DND-41 (cell line): ENCODE measurements at places on chromosomes 4 and X.

GRCh38 chrX:7941390-7942042, 14.3 kb upstream of the PNPLA4 start:
- DNase-seq, result peak; percentile 21

GRCh38 chrX:112851161-112851779, 10.6 kb upstream of the AMOT start:
- DNase-seq, result peak; percentile 4

DNA sequence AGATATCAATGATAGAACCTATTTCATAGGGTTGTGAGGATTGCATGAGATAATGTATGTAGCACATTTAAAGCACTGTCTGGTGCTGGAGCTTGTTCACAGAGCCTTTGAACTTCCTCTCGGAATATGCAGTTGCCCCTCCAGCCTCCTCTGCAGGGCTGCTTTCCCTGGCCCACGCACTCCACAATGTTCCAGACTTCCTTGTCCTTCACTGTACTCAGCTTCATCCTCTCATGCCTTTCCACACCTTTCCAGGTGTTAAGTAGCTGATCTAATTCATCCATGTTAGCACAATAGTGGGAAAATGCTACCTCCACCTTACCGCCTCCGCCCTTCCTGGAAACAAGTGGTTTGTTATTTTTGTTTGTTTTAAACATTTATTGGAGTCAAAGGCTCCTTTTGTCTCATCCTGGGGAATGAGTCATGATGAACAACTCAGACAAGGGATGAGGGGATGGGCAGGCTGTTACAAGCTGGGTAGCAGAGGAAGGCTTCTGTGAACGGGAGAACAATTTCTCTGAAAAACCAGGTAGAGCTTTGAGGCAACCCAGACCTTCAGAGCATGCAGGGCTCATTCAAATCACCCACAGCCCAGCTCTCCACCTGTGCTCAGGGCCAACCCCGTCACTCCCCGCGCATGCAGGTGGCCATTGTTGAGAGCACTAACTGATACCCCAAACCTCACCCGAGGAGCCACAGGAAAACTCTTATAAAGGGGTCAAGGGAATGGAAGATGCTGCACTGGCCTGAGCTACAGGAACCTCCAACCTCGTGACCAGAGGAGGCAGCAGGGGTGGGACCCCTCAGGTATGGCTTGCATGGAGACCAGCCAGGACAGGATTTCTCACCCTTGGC, 84.9 kb upstream of the TBL1X start:
- DNase-seq, result peak; percentile 12

DNA sequence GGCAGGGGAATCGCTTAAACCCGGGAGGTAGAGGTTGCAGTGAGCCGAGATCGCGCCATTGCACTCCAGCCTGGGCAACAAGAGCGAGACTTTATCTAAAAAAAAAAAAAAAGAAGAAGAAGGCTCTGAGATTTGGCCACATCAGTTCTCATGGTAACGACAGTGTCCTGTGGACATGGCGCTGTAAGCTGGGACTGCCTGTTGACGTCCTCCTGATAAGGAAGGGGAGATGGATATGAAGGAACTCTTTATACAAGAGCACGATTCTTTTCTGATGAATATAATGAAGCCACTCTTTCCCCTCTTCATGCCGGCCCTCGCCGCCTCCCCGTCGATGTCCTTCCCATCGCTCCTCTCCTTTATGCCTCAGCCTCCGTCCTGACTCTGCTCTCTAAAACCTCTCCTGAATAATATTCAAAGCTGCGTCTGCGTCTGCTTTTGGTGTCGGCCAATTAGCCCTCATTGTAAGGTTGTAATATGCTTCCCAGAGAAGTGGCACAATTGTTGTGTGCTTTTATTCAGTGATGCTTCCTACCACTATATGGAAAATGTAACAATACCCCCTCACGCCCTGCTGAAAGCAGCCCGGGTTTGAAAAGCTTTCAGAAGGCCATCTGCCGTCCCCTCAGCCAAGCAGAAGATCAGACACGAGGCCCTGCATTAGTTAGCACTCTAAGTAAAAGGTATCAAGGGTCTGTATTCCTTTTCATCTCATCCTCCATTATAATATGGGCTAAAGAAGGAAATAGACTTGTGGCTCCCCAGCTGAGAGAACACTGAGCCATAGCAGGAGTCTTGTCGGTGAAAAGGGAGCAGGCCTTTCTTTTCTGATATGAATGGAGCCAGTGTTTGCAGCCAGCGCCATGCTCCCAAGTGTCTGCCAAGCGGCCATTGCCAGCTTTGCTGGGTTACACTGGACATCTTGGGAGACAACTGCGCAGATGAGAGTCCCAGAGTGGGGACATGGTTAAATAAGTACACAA, 22.1 kb upstream of the SCOC start:
- no peak for DNase-seq

DNA sequence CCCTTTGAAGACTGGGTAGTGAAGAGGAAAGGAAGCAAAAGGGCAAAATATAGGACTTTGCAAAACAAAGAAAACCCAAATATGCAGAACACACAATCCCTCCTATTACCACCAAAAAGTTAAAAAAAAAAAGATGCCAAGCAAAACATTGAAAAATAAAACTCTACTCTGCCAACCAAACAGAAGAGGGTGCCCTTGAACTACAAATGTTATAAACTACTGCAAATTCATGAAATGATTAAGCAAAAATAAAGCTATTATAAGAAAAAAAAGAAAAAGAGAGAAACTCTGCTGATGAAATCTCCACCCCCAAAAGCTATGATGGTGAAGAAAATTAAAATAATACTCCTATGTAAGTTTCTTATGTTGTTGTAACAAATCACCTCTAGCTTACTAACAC, 168.5 kb upstream of the STK26 start:
- no peak for DNase-seq

DNA sequence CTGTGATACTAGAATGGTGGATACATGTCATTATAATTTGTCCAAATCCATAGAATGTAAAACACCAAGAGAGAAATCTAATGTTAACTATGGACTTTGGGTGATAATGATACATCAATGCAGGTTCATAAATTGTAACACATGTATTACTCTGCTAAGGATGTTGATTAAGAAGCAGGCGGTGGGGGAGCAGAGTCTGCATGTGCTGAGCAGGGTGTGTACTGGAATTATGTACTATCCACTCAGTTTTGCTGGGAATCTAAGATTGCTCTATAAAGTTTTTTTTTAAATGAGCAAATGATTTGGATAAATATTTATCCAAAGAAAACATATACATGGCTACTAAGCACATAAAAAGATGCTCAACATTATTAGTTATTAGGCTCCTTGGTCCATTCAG, 15.0 kb upstream of the MANBA start:
- DNase-seq, result no peak

DNA sequence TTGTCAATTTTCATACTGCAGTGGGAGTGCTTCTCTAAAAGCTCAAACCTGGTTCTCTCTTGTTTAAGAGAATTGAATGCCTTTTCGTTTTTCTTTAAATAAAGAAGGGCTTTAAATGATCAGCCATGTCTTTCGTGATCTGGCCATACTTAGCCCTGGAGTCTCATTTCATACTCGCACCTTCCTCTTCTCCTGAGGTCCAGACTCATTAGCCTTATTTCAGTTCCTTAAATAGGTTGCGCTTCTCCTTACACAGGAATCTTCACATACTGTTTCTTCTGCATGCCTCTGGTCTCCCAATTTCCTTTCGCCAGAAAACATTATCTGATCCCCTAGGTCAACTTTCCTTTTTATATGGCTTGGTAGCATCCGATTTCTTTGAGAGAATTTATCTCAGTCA, 565.6 kb upstream of the TENM3 start:
- DNase-seq, result no peak

DNA sequence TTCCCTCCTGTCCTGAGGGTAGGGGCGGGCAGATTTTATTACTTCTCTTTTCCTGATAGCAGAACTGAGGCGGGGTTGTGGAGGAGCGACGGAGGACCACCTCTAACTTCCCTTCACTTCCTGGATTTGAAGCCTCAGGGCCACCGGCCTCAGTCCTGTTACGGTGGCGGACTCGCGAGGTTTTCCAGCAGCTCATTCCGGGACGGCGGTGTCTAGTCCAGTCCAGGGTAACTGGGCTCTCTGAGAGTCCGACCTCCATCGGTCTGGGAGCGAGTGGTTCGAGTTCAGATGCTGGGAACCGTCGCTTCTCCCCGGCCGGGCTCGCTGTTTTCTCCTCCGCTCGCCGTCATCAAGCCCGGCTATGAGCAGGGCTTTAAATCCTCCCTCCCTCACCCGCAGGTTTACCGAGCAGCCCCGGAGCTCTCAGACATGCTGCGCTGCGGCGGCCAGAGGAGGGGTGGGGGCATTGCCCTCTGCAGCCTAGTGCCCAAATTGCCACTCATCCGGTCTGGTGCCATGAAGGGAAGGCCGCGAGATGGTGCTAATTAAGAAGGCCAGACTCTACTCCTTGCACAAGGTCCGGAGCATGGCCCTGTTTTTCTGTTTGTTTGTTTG, 23.3 kb downstream of the HAND2 start:
- DNase-seq, result no peak

DNA sequence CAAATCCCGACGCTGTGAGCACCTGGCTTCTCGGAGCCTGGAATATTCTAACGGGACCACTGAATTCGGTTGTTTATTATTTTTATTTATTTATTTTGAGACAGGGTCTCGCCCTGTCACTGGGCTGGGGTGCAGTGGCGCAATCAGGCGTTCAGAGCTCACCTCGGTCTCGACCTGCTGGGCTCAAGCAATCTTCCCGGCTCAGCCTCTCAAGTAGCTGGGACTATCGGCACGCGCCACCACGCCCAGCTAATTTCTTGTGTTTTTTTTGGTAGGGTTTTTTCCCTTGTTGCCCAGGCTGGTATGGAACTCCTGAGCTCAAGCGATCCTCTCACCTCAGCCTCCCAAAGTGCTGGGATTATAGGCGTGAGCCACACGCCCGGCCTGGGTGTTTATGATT, 21.5 kb upstream of the S100P start:
- DNase-seq, result no peak

- DNase-seq, result no peak
These were observed 159.3 kb downstream of the DCAF12L1 start for GRCh38 chrX:126393284-126393683.

GRCh38 chr4:130955520-130955919, 1859.6 kb downstream of the C4orf33 start:
- DNase-seq, result no peak

GRCh38 chrX:19839770-19840254, 47.6 kb downstream of the SH3KBP1 start:
- DNase-seq, result peak; percentile 26

DNA sequence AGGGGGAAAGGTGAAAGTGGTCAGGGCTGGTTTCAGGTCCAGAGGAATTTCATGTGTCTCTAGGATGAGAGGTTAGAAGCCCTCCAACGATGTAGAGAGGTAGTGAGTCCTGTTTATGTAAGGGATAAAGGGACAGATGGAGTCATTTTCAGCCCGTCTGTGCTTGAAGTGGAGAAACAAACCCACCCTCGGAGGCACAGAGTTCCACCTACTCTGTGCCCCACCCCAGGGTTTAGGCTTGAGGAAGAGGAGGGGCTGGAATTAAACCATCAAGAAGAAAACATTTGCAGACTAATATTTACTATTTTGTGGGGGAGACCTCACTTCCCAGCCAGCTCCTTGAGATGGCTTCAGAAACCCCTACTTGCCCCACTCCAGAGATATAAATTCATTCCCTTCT, 868 bp upstream of the GNL3L start:
- no peak for DNase-seq

GRCh38 chr4:186604124-186604807, 48.9 kb upstream of the MTNR1A start:
- no peak for DNase-seq

DNA sequence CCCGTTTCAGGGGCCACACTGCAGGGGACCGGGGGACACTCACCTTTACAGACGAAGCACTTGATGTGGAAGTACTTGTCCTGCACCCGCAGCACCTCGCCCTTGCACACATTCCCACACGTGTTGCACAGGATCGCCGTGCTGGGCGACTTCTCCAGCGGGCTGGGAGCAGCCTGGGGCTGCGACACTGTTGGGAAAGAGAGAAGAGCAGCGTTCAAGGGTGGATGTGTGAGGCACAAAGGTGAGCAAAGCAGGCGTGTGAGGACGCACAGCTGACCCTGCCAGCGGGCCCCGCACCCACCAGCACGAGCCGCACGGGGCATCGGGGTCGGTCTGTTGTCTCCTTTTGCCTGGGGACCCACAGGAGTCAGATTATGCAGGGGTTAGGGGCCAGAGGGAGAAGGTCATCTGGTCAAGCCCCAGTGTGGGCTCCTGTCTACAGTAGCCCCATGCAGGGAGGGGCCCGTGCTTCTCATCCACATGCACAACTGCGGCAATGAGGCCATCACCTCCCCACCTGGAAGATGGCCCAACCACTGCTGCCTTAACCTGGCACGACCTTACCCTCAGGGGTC, 52.1 kb downstream of the ABLIM2 start:
- DNase-seq, result no peak

DNA sequence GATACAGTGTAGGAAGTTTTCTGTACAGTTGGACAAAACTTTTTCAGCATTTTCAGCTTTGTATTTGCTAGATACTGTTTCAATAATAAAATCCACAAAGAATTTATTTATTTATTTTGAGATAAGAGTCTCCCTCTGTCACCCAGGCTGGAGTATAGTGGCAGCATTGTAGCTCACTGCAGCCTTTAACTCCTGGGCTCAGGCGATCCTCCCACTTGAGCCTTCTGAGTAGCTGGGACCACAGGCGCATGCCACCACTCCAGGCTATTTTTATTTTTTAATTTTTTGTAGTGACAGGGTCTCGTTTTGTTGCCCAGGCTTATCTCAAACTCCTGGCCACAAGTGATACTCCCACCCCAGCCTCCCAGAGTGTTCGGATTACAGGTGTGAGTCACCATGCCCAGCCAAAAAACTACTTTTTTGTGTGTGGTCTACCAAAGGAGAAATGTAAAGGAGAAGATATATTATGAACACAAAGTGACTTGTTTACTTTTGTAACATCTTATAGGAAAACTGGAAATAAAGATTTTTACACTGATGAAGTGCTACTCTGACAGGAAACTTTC, 13.0 kb upstream of the SOWAHD start:
- no peak for DNase-seq

- DNase-seq, result no peak
These were observed at the start of gene IQSEC2 for GRCh38 chrX:53281321-53281822. Gene IQSEC2, minus strand, starts transcription at chrX:53281584.

DNA sequence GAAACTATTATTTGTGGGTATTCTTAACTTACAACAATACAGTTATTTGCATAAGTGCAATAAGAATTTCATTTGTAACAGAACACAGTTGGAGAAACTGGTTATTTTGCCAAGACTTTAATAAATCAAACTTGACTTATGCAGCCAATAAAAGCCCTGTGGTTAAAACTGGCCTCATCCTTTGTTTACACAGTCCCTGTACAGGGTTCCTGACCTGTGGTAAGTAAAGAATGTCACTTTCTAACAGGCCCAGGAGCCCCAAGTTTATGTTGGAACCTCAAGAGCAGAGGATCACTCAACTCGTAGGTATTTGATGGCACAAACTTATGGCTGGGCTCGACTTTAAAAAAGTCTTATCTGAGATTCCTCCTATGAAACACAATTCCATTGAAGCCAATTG, 88.6 kb upstream of the PTCHD1 start:
- no peak for DNase-seq

GRCh38 chrX:151753313-151754046, 18.9 kb downstream of the CNGA2 start:
- DNase-seq, result no peak
